ENCODE measurements at places on chromosomes 7 and 10.

- DNase-seq = no peak
These were observed 33.8 kb upstream of the PRLHR start for GRCh38 chr10:118629211-118629610.

DNA sequence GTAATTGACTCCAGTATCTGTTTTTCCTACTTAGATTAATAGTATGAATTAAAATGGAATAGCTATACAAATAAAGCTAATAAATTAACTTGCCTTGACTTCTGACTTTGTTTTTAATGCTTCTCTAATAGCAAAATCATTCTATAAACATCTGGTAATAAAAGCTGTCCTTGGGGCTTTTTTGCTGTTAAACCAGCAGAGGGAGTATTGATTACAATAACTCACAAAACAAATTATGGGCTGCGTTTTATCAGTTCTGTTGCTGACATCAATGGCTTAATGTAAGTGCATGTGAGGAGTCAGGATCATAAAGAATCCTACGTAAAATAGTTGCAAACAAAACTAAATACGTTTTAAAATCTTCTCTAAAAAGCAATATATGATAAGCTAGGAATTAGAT, 667.8 kb downstream of the PCDH15 start:
- DNase-seq = no peak

DNA sequence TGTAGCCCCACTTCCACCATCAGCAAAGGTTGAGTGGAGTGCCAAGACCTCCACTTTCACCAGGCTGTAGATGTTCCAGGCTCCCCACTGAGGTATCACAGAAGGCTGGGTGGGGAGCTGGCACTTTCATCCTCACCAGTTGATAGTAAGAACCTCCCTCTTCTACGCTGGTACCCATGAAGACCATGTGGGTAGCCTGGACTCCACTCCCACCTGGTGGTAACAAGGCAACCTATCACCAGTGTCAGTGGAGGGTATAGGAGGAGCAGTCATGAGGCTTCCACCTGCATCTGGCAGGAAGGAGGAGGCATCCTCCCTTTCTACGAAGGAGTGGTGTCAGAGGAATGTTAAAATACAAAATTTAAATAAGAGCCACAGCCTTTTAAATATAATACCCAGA, 4.4 kb downstream of the SMIM30 start:
- no peak for DNase-seq

DNA sequence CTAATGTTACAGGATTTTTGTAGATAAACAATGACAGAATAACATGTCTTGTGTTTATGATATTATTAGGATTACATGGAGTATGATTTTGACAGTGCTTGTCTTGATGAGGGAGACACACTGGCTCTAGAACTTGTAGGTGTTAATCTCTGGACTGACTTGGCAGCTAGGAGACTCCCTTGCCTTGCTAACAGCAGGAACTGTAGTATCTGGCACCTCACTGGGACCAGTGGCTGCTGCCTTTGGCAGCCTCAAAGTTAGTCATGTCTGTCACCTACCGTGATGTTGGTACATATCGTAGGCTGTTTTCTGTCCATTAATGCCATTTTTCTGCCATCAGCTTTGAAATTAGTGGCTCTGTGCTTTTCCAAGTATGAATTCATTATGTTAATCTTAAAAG, 261.5 kb downstream of the CDK14 start:
- no peak for DNase-seq

GRCh38 chr7:91324663-91325062, 60.4 kb downstream of the FZD1 start:
- no peak for DNase-seq

DNA sequence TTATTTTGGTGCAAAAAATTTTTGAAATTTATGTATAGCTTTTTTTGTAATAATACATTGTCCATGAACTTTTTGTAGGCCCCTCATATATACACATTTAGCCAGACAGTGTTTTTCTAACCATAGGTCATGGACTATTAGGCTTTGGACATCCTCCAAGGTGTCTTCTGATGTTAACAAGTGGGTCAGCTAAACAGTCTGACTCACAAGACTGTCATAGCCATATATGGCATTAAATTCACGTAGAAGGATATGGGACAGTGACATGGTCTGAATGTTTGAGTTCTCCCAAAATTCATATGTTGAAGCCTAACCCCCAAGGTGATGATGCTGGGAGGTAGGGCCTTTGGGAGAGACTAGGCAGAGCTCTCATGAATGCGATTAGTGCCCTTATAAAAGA, 14.0 kb upstream of the NUB1 start:
- DNase-seq = no peak

DNA sequence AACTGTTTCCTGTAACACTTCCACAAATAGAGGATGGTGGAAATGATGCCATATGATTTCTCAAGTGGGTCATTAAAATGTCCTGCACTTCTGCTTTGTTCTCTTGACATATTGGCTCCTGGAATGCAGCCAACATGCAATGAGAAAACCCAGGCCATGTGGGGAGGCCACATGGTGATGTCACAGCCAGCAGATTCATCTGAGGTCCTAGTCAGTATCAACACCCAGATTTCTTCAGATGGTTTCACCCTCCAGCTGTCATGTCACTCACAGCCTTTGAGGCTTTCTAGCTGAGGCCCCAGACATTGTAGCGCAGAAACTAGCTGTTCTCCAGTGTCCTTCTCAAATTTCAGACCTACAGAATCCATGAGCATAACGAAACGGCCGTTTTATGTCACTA, 102.3 kb upstream of the NUPR2 start:
- no peak for DNase-seq

GRCh38 chr10:60513281-60513680, 123.6 kb upstream of the ANK3 start:
- peak; percentile 4 for DNase-seq

DNA sequence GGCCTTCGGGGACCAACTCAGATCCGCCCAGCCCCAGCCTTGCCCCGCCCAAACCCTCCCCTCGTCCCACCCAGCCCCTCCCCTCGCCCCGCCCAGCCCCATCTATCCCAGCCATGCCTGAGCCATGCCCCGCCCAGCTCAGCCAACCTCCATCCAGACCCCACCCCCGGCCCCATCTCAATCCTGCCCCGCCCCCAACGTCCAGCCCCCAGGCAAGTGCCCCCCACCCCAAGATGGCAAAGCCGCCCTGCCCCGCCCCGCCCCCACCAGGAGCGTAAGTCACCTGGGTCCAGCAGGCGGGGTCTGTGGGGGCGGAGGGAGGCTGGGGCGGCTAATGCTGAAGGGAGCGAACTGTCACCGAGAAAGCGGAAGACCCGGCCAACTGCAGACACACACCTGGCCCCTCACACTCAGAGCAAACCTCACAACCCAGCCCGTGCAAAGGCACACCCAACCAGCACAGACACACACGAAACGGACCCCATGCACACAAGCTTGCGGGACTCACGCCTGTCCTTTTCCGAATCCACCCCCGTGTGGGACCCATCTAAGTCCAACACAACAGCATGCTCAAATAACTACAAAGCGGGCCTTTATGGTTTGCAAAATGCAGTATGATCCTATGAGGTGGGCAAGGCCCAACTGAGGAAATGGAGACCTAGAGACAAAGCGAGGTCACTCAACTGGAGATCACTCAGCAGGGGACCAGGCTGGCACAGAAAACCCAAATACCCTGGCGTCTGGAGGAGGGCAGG, 11.5 kb upstream of the OGA start:
- DNase-seq = no peak

GRCh38 chr10:89255793-89256192, 4.2 kb upstream of the LIPA start:
- no peak for DNase-seq
